ENCODE measurements at places on chromosomes 11 and 22.

- no peak for DNase-seq
Observed at GRCh38 chr11:25899617-25900160, 432.2 kb upstream of the ANO3 start.

DNA sequence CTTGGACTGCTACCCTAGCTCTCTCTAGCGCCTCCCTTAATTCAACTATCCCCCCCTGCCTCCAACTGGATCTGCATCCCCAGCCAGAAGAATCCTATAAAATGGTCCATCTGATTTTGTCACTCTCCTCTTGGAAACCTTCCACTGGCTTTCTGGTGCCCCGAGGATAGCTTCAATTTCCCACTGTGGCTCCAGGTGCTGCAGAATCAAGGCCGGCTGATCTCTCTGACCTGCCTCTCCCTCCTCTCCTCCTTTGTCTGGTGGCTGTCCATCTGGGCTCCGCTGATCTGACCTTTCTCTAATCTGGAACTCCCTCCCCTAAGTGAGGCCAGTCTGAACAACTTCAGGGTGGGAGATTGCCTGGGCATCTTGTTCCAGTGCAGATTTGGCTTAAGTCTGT, 6.1 kb upstream of the GRK3 start:
- DNase-seq: no peak

GRCh38 chr11:93849751-93850593, 446 bp downstream of the VSTM5 start:
- no peak for DNase-seq

- no peak for DNase-seq
Observed at GRCh38 chr11:62832336-62833234, at the start of gene TEX54. TEX54 (minus strand) TSS chr11:62832841.

DNA sequence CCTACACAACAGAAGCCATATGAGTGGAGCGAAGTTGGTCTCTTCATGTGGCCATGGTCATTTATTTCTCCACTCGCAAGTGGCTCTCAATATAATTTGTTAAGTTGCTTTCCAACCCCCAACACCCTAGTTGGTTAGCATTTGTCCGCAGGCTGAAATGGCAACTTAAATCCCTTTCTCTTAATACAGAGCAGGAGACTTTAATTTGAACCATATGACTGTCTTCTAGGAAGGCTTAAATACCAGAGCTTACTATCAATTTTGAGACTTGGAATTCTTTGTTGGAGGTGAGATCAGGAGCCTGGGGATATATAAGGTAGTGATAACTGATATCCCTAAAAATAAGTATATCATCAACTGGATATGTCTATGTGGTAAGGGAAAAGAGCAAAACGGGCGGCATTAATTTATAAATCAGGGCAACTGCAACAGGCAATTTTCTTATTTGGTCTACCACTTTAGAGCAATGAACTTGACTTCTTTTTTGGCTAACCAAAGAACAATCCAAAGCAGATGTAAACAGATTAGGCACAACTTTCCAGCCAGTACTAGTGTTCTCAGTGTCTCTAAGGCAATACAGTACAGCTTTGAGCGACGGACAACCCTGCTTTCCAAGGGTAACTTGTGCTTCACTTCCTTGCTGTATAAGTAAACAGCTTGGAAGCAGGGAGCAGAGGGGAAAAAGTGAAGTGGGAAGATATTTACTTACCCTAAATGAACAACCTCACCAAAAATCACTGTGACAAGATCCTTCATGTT, 74.7 kb upstream of the APOA1 start:
- DNase-seq: no peak

DNA sequence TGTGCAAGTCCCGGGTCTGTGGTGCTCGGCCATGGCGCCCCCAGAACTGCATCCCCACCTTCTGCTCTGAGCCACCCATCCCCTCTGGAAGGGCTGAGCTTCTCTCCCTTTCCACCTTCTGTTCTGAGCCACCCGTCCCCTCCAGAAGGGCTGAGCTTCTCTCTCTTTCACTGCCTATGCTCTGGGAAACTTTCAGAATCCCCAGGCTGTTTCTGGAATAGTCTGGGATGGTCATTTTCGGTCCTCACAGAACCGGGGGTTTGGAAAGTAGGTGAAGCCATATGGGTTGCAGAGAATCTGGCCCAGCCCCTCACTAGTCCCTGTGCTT, 3.4 kb upstream of the BID start:
- DNase-seq: no peak

- DNase-seq: no peak
Observed at GRCh38 chr22:36162127-36163034, 1.8 kb upstream of the APOL3 start.

GRCh38 chr11:28461846-28462245, 353.7 kb downstream of the METTL15 start:
- DNase-seq: no peak

- DNase-seq: no peak
Observed at GRCh38 chr11:124098141-124098540, 17.1 kb upstream of the VWA5A start.

GRCh38 chr22:20885557-20886323, 26.9 kb downstream of the SNAP29 start:
- DNase-seq: peak; percentile 32

- no peak for DNase-seq
Observed at GRCh38 chr11:110339456-110340250, 43.2 kb upstream of the RDX start.

- no peak for DNase-seq
Observed at GRCh38 chr11:69765498-69765995, 9.6 kb downstream of the FGF4 start.

DNA sequence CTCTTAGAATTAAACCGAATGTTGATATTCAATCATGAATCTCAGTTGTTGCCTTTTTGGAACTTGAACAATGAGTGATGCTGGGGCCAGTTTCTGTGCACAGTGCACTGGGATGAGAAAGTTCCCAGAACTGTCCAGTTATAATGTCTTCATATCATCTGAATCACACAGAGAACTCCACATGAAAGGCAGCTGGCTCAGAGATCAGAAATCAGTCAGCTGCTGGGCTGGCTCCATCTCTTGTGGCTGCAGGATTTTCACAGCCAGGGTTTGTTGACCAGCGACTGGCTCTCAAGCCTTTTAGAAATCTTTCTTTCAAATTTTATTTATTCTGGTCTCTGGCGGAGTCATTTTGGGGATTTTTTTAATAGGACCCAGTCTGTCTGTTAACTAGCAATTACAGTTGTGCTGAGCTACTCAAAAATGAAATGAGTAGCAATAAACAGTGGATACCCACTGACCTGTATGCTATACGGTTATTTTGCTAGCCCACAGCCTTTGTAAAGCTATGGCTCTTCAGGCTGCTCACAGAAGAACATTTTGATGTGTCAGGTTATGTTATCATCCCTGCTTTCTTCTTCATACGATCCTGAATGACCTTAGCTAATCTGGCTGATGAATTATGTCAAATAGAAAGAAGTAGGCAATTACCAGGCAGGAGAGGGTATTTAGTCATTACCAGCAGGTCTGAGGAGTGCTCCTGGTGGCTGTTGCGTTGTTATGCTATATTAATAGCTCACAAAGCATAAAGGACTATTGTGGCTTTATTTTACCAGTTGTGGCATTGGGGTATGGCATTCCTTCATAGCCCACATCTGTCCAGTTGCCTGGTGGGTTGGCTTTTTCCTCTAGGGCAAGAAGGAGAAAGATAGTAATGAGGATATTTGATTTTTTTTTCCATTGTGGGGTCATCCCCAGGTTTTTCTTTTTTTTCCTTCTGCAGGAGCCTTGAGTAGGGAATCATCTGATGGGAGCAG, 3.6 kb downstream of the FAT3 start:
- DNase-seq: no peak

- no peak for DNase-seq
Observed at GRCh38 chr22:30127749-30128166, 47.5 kb downstream of the HORMAD2 start.

- DNase-seq: no peak
Observed at GRCh38 chr11:44737245-44738085, 10.7 kb downstream of the TSPAN18 start.

GRCh38 chr11:68021167-68021787, 9.2 kb upstream of the NDUFS8 start:
- DNase-seq: no peak

DNA sequence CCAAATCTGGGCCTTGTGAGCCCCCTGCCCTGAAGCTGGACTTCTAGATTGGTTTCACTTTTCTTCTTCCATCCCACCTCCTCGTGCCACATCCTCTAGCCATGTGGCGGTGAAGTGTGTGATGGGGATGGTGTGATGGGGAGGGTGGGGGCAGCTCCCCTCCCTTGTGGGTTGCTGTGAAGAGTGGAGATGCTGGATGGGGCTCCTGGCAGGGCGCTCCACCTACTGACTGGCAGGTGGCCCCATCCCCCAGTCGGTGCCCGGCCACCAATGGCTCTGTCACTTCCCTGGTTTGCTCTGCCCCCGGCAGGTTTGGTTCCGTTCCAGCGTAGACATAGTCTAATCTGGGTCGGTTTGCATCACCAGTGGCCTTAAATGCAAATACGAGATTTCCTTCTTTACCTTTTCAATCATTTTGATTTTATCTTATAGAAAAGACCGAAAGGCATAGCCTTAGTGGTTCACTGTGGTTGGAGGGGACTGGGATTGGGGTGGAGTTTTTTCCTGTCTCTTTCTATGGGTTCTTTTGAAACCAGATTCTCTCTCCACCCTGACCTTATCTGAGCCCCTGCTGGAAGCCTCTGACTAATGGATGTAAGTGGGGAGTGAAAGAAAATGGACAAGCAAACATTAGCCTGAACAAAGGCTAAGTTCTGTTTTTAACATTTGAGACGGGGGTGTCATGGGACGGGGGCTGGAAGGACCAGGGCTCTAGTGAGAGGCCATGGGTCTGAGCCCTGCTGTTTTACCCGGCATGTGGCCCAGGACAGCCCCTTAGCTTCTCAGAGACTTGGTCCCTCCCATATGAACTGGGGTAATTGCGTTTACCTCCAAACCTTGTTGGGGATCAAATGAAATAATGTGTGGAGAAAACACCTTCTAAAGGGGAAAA, 149.3 kb downstream of the CACNA1I start:
- DNase-seq: no peak

- no peak for DNase-seq
Observed at GRCh38 chr11:7982582-7983119, 4.5 kb upstream of the EIF3F start.

DNA sequence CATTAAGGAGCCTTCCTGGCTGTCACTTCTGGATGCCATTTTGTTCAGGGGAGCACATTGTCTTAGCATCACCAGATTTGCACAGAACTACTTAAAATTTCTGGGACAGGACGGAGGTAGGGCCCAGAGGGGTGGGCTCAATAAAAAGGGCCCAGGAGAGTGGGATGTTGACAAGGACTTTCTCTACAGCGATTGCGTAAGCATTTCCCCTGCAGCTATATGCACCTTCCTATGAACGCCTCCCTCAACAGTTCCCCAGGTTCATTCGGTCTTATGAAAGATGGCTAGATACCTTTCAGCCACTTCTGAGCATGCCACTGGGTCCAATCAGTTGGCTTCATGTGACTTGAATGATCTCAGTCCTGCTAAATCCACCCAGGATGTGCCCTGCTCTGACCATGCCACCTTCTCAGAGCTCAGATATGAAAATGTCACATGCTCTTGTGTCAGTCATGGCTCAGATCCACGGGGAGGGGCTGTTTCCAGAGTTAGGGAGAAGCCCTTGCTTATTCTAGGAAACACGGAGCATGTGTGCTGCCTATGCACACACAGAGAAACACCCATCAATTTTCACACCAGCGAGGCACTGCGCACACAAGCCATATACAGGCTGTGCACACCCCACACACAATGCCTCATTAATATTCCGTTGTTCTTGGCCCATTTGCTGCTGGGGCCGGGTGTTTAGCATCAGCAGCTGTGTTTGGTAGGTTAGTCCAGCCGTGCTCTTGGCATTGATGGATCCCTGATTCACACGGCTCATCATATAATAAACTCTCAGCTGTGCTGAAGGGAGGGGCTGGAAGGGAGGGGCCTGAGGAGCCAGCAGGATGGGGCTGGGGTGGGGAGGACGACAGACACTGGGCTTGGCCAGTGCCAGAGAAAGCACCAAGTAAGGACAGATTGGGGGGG, 52.5 kb upstream of the NNMT start:
- no peak for DNase-seq

DNA sequence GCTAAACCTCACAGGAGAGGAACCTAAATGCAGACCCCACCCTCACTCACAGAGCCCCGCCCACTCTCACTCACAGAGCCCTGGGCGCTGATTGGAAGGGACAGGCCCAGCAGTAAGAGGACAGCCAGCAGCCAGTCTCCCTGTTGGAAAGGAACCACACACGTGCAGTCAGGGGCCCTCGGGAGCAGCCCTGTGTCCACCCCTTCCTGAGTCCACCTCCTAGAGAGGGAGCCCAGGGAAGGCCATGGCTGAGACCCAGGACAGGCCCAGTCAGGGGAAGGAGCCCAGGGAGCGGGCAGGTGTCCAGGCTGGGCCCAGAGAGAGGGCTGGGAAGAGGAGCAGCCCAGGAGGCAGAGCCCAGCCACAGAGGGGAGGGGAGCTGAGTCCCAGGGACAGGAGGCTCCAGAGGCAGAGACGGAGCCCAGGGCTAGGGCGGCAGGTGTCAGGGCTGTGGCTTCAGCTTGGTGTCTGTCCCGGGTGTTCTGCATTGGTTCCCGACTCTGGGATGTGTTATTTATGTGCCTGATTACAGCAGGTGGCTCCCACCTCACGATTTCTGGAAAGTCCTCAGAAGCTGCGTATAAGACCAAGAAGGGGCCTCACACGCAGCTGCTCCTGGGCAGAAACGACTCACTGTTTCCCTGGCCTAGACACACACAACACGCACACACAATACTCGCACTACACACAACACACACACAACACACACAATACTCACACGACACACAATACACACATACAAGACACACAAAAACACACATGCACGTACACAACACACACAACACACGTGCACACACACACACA, 9.0 kb upstream of the APOBEC3H start:
- DNase-seq: no peak

DNA sequence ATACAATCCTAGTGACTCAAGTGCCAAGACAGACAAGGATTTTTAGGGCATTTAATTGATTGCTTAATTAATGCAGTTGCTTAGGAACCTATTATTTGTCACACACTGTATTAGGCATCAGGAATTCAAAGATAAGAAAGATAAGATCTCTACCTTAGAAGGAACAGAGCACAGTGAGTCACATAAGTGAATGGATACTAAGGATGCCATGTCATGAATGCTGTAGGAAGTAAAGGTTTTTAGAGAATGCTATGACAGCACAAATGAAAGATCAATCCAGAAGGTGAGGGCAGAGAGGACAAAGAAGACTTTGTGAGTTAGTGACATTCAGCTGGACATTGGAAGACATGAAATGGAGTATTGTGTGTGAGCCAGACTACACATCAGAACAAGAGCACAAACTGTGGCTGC, 147.9 kb upstream of the DDI1 start:
- DNase-seq: no peak

DNA sequence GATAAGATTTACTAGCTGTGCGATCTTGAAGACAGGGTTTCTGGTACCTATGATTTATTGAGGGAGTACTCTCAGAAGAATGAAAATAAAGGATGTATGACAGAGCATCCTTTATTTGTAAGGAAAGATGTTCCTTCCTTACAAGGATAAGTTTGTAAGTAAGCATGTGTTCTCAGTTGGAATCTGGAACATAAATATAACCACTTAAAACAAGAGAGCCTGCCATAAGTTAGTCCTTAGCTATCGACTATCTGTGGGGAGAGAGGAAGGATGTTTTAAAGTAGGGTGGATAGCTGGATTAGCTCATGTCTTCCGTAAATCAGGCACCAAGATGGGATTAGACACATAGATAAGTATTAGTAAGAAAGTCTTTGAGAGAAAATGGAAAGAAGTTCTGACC, 192.6 kb upstream of the CARD18 start:
- no peak for DNase-seq

- DNase-seq: no peak
Observed at GRCh38 chr22:20503816-20504215, 3.6 kb upstream of the MED15 start.

- DNase-seq: no peak
Observed at GRCh38 chr22:50606946-50607658, 6.5 kb downstream of the MAPK8IP2 start.
